ENCODE measurements at places on chromosomes 7 and 10.

- DNase-seq = no peak
Measured at GRCh38 chr10:78454123-78454645, 420.5 kb downstream of the RPS24 start.

DNA sequence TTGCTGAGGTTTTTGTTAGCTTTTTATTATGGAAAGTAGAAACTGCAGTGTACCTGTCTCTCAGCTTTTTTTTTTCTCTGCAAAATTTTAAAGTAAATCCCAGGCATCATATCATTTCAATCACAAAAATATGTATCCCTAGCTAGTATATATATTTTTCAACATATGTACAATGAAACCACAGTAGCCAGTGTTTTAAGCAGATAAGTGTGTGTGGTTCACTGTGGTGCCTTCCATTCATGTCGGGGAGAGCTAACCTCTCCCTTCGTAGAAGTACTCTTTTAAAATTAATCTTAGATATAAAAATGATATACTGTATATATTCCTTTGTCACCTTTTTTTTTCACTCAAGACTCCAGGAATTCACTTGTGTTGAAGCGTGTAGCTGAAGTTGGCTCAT is 22.7 kb downstream of the CUL1 start:
- DNase-seq = no peak

DNA sequence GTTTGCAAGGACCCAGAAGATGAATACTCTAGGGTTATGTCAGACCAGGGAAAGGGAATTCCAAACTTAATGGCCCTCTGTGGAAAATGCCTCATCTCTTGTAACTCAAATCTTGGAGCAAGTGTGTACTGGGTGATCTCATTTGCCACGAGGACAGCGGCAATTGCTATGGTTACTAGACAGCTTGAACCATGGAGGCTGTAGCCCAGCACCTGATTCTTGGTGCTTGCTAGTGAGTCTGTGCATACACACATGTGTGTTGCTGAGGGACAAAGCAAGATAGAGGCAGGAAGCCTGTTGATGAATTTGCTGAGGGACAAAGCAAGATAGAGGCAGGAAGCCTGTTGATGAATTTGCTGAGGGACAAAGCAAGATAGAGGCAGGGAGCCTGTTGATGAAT is 58.6 kb upstream of the FEZF1 start:
- no peak for DNase-seq

GRCh38 chr10:119049777-119050176 is 20.3 kb downstream of the NANOS1 start:
- no peak for DNase-seq

DNA sequence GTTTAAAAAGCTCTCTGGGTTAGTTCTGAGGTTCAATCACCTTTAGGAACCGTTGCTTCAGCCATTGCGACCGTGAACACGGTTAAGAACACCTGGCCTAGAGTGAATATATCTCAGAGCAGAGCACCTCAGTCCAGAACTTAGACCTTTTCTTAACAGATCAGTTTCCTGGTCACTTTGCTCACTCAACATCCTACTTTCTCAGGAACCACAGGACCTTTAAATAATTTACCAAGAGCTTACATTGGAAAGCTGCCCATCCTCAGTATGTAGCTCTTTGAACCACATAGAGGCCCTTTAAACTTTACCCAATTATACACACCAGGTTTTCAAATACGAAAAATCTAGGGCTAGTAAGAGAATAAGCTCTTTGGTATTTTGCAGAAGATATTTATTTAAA is 153.2 kb downstream of the NRBF2 start:
- no peak for DNase-seq

- DNase-seq = no peak
Measured at GRCh38 chr10:106044503-106044902, 1120.0 kb downstream of the SORCS1 start.

- DNase-seq = no peak
Measured at GRCh38 chr10:95819620-95820329, 63.8 kb downstream of the ENTPD1 start.

- DNase-seq = no peak
Measured at GRCh38 chr10:117470733-117471132, 71.8 kb upstream of the EMX2 start.

DNA sequence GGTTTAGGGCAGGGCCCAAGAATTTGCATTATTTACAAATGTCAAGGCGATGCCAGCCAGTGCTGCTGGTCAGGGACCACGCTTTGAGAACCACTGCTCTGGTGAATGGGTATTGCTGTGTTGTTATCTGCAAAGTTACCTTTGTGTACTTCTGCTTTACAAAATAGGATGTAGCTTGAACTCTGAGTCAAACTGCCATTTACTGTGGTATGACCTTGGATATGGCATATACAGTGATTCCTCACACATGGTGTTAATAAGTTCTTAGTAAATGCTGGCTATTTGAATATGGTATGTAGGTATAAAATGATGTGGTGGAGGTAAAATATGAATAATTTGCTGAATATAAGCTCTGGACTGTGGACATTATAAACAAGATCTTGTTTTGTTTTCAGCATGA is 148.9 kb downstream of the AUTS2 start:
- no peak for DNase-seq

GRCh38 chr7:100854146-100854895 is 1.8 kb downstream of the SLC12A9 start:
- no peak for DNase-seq

DNA sequence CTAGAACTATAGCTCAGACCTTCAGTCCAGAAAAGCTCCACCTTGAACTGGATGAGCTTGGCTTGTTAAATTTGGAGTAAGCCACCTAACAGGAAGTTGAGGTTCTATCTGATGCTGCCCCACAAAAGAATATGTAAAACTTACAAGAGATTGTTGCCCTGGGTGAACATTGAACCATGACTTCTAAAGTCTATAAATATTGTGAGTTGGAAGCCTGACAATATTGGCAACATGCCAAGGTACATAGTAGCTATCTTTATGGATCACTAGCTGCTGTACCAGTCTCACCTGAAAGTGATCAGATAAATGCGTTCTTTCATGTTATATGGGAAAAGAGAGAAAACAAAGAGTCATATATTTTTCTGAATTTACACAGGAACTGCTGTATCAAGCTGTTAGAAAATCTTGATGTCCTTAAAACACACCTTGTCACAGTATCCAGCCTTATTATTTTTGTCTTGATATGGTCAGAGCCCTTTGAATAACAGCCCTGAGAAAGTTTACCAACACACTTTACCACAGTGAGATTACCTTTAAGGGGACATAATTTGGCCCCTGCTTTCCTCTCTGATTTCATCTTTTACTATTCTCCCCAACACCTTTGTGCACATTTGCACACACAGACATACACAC is 92.0 kb downstream of the LSMEM1 start:
- no peak for DNase-seq

GRCh38 chr10:101834341-101834740 is 9.3 kb downstream of the KCNIP2 start:
- no peak for DNase-seq

DNA sequence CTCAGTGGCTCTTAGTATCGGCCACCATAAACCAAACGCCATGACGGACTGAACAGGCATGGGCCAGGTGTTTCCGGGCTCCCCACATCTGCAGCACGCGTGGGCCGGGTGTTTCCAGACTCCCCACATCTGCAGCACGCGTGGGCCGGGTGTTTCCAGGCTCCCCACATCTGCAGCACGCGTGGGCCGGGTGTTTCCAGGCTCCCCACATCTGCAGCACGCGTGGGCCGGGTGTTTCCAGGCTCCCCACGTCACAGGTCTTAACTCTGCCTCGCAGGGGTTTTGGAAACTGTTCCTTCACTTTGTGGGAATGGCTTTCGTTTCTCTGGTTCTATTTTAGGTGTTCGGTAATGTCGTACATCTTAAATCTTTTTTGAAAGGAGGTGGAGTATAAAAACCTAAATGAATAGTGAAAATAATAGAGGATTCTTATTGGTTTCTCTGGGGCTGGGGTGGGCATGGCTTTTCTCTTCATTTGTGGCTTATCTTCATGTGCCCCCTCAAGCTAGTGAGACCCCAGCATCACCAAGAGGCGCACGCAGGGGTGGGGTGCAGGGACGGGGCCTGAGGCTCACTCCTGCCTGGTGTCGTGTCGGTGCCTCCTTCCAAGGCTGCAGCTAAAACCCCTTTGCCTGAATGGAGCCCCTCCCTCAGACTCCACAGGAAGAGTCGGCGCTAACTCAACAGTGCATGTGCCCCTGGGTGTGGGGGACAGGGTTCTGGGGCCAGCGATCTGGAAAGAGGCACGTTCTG is 126.3 kb downstream of the WDR37 start:
- DNase-seq = no peak
